ENCODE measurements at places on chromosomes 4 and X.

- DNase-seq: no peak
These were observed 22.4 kb downstream of the RBM47 start for GRCh38 chr4:40607221-40607620.

- DNase-seq: no peak
These were observed 24.1 kb upstream of the MTM1 start for GRCh38 chrX:150544222-150544787.

DNA sequence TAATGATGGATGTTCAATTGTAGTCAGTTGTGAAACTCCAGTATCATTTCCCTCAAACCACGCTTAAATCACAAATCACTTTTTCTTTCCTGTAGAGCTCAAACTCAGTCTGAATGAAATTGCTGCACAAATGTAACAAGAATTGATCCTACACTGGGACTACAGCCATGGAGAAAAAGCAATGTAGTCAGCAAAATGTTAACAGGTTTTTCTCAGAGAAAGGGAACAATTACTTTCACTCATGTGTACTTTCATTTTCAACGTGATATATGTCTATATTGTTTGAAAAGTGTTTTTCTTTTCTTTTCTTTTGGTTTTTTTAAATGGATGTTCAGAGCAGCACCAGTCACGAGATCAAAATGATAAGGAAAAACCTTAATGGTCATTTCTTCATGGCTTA lies 22.7 kb downstream of the SDAD1 start:
- no peak for DNase-seq

GRCh38 chr4:168716406-168717129 lies 219.7 kb downstream of the PALLD start:
- no peak for DNase-seq

DNA sequence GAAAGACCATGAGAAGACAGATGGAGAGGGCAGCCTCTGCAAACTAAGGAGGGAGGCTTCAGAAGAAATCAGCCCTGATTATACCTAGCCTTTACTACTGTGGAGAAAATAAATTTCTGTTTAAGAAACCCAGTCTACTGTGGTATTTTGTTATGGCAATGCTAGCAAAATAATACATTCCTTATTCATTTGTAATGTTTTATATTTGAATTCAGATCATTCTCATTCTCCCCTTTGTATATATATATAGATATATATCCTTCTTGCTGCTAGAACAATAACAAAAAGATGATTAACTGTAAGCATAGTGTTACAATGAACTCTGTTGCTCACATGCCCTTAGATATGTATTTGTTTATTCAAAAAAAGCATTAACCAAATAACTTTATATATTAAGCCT lies 22.5 kb downstream of the DMD start:
- DNase-seq: no peak

GRCh38 chr4:66048861-66049260 lies 378.6 kb upstream of the EPHA5 start:
- no peak for DNase-seq

DNA sequence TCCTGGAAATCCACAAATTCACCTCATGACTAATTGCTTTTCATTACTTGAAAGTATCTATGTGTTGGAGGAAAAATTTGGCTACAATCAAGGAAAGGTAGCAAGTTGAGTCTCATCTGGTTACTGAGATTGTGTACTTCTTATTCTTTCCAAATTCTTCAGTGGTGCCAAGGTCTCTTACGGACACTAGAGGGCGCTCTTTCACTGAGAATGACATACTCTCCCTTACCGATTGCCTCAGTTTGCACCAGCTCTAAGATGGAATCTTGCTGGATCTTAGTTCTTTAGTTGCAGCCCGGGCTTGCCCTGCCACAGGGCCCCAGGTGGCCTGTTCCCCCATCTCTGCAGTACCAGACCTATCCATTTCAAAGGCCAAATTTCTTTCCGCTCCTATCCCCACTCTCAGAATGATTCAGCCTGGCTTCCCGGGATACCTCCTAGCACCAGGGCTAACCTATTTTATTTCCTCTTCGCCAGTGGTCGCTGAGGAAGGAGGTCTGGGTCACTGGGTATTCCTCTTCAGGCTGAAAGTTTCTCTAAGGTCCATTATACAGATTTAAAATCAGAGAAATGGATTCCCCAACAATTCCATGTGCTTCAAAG lies 24.6 kb upstream of the GPR50 start:
- peak; percentile 12 for DNase-seq

DNA sequence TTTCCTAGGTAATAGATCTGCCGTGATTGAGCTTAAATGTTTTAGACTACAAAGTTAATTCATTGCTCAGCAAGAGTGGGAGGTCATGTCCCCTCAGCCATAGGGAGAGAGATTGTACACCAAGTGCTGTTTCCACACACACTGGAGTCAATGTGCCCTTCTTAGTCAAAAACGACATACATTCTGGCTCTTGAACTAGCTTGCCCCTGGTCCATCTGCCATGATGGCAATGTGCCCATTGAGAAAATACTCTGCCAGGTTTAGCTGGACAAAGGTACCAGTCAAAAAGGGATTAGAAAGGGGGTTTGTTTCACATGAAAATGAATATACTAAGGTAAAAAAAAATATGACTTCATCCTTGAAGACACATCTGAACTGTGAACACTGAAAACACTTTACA lies 377.1 kb upstream of the ADGRL3 start:
- DNase-seq: no peak

GRCh38 chrX:7143941-7144525 lies 3.5 kb upstream of the STS start:
- no peak for DNase-seq

DNA sequence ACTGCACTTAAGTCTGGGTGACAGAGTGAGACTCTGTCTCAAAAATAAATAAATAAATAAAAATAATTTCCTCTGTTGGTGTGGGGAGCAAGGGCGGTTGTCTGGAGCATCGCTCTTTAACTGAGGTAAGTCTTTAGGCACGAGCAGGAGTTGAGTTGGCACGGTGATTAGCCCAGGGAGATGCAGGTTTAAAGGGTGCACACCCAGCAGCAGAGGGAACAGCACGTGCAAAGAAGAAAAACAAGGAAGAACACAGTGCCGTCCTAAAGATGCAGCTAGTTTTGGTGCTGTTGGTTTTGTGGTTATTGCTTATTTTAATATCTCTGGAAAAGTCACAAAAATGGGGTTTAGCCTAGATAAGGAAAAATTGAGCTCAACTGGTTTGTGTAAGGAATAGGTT lies 87.8 kb downstream of the DHX15 start:
- no peak for DNase-seq

DNA sequence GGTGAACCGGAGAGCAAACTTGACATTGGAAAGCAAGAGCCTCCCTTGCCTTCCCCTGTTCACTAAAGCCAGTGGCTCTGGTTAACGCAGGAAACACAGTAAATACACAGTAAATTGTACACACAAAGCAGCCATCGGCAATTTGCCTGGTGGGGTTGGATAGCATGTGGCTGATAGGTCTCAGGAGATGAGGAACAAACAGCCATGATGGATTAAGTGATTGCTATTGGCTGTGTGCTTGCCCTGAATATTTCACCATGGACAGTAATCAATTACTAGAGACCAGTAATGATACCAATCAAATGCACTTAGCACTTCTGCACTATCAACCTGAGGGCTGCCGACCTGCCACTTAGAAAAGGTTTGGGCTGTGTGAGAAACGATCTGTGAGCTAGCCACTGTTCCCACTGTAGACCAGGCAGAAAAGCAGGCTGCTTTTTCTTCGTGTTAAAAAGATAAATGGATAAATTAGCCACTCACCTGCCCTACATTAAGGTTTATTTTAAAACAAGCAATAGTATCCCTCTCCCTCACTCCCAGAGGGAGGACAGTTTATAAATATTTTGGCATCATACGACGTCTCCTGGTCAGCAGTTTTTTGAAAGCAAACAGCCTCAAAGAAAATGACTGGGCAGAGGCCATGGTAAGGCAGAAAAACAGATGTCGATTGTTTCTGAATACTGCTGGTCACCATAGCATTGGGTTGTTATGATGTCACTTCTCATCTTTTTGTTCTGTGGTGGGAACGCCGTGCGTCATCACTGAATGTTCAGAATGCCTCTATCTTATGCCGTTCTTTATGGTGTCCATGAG lies 167.1 kb downstream of the MAML3 start:
- DNase-seq: no peak

GRCh38 chr4:153758136-153758535 lies 1.7 kb downstream of the RNF175 start:
- DNase-seq: no peak

- no peak for DNase-seq
These were observed 136.3 kb downstream of the AMMECR1 start for GRCh38 chrX:110181459-110182137.

DNA sequence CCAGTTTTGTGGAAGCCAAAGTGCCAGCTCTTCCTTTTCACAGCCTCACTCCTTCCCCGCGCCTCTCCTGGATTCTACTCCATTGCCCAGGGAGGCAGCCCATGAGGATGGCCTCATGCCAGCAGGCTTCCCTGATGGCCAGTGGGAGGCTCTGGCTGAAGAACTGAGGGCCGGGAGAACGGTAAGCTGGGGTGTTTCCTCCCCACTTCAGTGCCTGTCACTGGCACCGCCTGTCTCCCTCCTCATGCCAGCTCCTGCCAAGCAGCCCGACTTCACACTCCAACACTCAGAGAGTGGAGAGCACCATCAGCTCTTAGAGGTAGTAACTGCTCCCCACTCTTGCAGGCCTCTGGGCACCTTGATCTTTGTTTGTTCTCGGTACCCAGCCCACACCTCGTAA lies 46.9 kb upstream of the STIM2 start:
- DNase-seq: no peak

DNA sequence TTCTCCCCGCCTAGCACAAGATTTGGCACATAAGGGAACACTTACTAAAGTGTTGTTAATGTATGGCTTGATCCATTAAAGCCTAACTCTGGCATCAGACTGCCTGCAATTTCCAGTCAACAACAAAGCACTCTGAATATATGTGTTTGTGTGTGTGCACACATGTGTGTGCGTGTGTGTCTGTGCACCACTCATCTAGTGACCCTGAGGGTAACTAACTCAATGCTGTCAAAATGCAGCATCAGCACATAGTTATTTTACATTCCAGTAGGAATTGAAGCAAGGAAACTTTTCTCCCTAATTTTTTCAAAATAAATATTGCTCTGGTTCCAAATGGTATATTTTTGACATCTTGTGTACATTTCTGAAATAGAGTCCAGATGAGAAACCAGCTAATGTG lies 94.4 kb downstream of the SHROOM4 start:
- DNase-seq: no peak

DNA sequence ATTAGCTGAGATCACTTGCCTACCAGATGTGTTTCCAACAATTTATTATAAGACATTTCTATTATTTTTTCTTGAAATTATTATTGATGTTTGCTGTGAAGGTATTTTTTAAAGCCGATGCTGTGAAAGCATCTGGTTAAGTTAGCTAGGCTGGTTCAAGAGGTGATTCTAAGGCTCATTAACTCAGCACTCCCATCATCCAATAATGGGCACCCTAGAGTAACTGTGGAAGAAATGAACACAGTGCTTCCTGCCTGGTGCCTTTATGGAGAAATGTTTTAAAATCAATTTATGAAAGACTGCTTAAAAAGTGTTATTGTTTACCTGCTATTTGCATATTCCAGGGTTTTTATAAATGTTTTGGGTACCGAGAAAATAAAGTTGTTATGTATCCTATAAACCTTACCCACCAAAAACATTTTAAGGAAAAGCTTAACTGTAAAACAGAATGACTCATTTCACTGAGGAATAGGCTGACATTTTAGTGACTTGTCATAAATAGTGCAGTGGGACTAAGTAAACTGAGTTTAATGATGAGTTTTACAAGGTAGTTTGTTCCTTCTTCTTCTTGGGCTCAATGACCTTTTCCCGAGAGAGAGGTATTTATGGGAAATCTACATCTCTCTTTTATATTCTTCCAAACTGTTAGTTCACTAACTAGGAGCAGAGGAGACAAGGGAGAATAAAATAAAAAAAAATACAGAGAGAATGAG lies 310.0 kb upstream of the AADAT start:
- no peak for DNase-seq

- peak; percentile 86 for DNase-seq
These were observed 86.8 kb downstream of the PDGFRA start for GRCh38 chr4:54315561-54316538.

DNA sequence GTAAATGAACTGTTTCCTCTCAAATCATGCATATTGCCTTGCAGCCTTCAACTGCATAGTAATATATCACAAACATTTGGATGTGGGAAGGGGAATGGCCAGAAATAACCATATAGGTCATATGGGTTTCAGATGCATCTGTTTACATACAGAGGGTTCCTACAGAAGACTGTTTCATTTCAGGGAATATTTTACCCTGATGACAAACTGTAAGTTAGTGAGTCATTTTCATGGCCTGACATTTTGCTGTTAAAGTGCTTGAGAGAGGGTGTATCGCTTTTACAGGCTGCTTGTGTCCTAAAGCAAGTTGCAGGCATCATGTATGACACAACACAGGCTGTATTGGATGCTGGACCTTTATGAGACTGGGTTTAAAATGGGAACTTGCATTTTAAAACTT lies 25.5 kb upstream of the AMOT start:
- no peak for DNase-seq

DNA sequence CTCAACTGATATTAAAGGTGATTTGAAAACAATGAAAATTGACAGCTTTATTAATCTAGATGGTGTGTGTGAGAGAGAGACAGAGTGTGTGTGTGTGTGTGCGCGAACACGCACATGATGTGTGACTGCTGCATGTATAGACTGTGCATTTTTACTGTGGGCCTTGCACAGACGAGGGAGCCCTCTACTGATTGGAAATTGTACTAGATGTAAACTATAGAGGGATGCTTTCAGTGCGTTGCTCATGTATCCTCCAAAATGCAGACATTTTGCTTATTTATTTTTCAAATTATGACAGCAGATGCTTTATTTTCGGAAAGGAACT lies 168.4 kb upstream of the GK2 start:
- DNase-seq: peak; percentile 4

DNA sequence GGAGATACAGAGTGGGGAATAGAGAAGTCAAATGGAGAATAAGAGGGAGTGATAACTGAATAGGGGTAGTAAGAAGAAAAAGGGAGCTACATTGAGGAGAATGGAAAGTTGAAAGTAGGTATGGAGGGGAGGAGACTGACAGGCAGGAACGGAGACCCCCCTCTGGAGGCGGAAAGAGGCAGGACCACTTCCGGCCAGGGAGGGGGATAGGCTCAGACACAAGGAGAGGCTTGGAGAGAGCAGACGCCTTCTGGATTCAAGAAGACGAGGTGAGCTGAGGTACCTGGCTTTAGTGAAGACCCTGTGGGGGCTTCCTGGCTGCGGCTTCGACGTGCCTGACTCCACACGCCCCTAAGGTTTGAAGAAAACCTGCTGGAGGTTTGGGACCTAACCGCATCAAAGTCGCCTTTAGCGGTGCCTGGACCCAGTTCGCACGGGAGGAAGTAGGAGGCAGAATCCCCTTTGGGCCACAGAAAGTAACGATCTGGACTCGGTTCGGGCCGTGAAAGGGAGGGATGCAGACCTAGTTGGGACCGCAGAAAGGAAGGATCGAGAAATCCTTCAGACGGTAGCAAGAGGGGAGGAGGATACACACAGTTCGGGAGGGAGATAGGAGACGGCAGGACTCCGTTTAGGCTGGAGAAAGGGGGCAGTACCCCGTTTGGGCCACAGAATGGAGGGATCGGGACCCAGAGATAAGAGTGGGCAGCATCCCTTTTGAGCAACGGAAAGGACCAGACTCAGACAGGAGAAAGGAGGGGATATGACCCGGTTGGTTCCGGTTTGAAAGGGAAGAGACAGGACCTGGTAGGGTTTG lies at the start of gene TRO:
Gene TRO, plus strand, starts transcription at position 215 of the 817 bp plus-strand sequence. CDS start 1,423 bp downstream, outside the sequence.
- no peak for DNase-seq

Data from GM12864 (cell line).